ENCODE measurements at places on chromosomes 5 and 9. TPM values are rescaled to one million over a fixed set of nuclear protein-coding genes. Genes with fewer than 3 reads are reported as not detected.

DNA sequence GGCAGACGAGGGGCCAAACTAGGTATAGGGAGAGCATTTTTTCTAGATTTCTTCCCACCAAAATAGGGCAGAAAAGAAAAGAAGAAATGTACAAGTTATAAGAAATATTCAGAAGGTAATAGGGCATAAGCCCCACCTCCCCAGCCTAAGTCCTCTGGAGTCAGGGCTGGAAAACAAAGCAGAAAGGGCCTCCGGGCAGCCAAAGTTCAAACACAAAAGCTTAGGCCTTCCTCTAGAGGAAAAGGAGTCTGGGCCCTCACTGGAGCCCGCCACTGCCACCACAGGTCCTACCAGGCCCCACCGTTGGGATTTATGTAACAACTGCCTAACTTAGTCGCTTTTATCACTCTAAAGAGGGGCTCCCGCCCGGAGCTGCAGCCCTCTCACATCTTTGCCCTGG lies 27.6 kb downstream of the TBC1D2 start:
- no peak overlapping the region for H3K4me3 ChIP-seq
- peaks cover 16% of the 10 kb centered on the region for H3K4me1 ChIP-seq
- no peak overlapping the region for H3K27ac ChIP-seq

GRCh38 chr9:69932901-69933300 lies 110.7 kb upstream of the MAMDC2 start:
- H3K4me3 ChIP-seq: no peak overlapping the region
- H3K27ac ChIP-seq: no peak overlapping the region
- no peaks in the 10 kb centered on the region for H3K4me1 ChIP-seq
- H3K36me3 ChIP-seq: no peaks in the 10 kb centered on the region

- H3K4me1 ChIP-seq: no peaks in the 10 kb centered on the region
- no peaks in the 10 kb centered on the region for H3K36me3 ChIP-seq
- H3K27me3 ChIP-seq: no peaks in the 10 kb centered on the region
- no peak overlapping the region for H3K27ac ChIP-seq
Observed at GRCh38 chr5:163604013-163604412, 98.6 kb downstream of the MAT2B start.

GRCh38 chr9:11821306-11821975 lies 871.7 kb upstream of the TYRP1 start:
- no peaks in the 10 kb centered on the region for H3K36me3 ChIP-seq
- no peaks in the 10 kb centered on the region for H3K27me3 ChIP-seq
- no peak overlapping the region for H3K4me3 ChIP-seq
- DNase-seq: no peak

Gene FAM78A
- 1.9 TPM for total RNA-seq

GRCh38 chr9:5193345-5193744 lies 7.9 kb upstream of the INSL6 start:
- no peaks in the 10 kb centered on the region for H3K4me1 ChIP-seq
- DNase-seq: no peak
- no peak overlapping the region for H3K27ac ChIP-seq
